CD4-positive, alpha-beta T cell treated with Interleukin-6 at 100 ng/mL for 8 hours (primary cell): ENCODE measurements at places on chromosomes 16 and 17.

DNA sequence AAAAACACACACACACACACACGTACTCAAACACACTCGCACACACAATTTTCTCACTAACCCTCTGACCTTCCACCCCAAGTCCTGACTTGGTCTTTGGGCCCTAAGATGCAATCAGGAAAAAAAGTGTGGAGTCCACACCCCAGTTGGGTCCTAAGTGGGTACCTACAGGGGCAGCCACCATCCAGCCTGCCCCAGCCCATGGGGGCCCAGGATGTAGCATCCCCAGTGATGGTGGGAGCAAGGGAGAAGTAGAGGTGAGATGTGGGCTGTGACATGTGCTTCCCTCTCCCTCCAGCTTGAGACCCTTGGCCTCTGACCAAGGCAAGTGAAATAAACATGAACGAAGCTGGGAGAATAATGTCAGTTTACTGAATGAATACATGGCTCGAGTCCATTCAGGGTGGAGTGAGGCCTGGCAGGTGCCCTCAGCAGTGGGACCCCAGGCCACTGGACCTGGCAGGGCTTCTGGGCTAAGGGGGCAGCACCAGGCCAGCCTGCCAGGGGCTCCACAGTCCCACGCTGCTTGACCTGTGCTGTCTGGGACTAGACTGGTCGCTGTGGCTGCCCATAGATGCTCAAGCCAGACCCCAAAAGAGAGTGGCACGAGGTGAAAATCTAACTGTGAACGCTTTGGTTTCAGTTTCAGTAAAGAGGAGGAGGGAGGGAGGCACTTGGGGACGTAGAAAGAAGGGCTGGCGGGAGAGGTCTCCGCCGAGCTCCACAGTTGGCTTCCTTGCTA lies 73.7 kb downstream of the MRC2 start:
- no peak for DNase-seq

DNA sequence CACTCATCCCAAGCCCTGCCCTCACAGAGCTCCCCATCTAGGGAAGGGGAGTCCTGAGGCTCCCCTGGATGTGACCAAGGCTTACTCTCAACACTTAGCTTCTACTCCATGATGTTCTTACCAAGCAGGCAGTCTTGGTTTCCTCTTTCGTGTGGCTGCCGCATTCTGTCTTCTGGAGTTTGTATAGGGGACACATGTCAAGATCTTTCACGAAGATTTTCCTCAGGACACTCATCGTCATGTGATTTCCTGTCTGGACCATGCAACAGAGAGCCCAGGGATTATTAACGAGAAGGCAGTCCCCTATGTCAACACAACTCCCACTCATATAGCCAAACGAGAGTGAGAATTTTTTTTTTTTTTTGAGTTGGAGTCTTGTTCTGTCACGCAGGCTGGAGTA lies 10.4 kb downstream of the PRSS54 start:
- no peak for DNase-seq

DNA sequence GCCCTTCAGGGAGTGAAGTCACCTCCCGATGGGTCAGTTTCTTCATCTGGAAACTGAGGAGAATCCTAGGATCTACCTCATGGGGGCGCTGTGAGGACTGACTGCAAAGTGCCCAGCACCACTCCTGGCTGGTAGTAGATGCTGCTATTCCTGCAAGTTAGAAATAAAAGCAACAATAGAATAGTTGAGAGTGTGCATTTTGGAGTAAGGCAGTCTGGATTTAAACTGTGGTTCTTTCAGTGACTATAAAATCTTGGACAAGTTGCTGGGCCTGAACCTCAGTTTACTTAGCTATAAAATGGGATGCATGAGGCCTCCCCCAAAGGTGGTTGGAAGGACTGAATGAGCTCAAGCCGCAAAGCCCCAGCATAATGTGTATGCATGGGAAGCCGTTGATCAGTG lies 70.6 kb downstream of the CYB5B start:
- peak; percentile 20 for DNase-seq

DNA sequence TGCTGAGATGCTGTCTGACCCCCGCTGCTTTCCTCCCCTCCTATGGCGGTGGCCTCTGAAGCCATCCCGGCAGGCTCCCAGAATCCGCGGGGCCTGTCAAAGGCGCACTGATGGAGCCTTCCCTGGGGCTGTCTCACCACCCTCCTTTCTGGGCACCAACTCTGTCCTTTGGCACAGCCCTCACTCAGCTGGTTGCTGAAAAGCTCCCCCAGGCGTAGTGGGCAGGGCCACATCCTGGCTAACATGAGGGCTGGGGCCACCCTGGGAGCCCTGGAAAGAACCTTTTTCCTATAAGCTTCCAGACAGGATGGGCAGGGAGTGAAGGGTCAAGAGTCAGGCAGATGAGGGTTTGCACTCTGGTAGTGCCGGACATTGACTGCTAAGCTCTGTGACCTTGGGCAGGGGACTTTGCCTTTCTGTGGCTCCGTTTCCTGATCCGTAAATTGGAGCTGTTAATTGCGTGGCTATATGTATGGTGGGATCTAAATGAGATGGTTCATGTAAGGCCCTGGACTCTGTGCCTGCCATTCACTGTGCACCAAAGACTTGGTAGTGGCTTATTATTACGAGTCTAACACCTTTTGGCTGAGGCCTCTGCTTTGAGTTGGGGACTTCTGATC lies 27.6 kb upstream of the LASP1NB start:
- DNase-seq, result no peak

DNA sequence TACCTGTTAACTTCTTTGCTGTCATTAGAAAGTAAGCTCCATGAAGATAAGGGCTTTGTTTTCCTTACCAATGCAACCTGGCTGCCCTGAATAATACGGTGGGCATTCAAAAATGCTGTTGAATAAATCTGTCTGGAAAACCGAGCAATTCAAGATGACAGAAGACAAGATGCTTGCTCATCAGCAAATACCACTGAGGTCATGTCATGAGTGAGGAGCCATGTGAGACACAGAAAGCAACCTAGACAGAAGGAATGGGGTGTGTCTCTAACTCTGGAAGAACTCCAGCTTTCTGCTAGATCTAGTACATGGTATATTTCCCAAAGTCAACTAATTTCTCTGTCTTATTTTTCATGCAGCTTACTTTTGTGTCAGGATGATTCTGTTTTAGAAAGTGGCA lies 64.2 kb downstream of the STH start:
- DNase-seq, result no peak

GRCh38 chr17:81034779-81035520 lies at the start of gene BAIAP2:
TSS of gene BAIAP2 (plus strand) at chr17:81035151. CDS start at chr17:81035255, 104 bp downstream.
- peak; percentile 98 for DNase-seq

DNA sequence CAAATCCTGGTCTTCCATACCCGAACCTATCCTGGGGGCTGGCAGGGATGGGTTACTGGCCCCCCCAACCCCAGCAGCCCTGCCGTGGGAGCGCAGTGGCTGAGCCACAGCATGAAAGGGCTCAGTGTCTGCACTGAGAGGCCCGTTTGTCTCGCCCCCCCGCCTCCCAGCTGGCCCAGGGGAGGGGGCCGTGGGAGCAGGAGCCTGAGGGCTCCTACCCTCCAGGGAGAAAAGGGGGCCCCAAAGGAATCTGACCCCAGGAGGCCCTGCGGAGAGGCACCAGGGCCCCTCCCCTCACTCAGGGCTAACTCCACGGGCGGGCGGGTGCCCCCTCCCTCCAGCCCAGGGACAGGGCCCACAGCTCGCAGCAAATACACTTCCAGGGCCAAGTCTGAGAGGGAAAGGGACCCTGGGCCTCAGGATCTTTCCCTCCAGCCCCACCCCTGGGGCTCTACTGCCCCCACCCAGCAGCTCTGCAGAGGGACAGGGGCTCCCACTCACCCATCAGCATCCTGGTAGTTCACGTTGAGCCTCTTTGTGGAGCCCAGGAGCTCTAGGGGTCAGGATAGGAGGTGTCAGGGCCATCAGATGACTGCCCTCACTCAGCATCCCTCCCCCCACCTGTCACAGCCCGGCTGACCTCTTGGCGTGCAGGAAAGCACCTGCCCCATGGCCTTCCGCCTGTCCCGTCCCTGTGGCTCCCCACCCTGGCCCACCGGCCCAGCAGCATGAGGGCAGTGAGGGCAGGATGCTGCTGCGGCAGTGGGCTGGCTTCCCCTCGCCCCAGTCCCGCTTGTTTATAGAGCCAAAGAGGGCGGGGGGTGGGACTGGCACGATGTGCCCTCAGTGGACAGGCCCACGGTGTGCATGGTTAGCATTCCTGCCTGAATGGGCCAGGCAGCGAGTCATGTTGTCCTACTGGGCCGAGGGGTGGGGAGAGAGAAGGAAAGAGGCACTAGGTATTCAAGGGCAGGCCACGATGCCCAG lies 7.3 kb downstream of the CASKIN2 start:
- no peak for DNase-seq

GRCh38 chr16:5018793-5019192 lies 14.9 kb downstream of the NAGPA start:
- DNase-seq, result no peak

GRCh38 chr17:1557355-1558095 lies 5.1 kb downstream of the PITPNA start:
- no peak for DNase-seq
